Activated naive CD4-positive, alpha-beta T cell (primary cell): ENCODE measurements at places on chromosomes 1 and 21.

DNA sequence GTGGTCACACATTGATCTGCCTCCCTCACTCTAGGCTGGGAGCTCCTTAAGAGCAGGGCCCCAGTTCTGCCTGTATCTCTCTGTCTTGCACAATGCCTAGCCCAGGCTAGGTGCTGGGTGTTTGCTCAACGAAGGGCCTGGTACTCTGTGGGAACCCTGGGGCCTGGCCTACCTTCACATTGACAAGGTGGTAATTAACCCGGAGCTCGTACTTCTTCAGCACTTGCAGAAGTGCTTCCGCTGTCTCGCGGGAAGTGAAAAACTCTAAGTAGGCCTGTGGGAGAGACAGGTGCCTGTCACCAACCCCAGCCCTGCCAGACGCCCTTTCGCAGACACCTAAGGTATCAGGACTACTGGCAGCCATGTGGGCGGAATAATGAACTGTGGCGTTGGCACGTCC, 13.7 kb downstream of the MTHFR start:
- no peak for DNase-seq

DNA sequence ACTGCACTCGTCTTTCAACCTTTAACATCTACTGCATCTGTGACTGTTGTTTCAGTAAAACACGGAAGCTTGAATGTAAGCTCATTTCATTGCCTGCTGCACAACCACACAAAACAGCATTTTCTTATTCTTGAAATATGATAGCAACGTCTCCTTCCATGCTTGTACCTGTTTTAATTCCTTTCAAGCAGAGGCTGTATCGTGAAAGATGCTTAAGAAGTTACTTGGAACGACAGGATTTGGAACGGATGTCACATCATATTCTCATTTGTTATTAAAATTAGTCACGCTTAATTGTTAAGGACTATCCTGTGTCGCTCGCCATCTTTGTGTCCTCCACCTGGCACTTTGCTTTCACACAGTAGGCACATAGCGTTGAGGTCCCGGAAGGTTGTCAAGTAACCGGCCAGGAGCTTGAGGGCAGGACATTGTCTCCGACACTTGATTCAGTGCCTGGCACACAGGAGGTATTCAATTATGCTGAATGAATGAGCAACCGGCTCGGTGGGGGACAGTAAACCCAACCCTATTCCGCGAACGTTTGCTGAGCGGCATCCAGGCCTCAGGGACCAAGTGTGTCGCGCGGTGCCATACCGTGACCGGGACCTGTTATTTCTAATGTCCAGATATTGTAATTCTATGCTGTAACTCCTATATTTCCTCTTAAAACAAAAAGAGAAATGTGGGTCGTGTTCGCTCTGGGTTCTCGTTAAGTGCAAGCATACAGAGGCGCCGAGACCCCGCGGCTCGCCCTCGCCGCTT, 499 bp upstream of the SH3GLB1 start:
- peak; percentile 39 for DNase-seq

GRCh38 chr1:26915204-26915842, 1.5 kb upstream of the NR0B2 start:
- DNase-seq, result no peak

GRCh38 chr1:152466217-152466616, 44.4 kb upstream of the LCE5A start:
- DNase-seq, result no peak

DNA sequence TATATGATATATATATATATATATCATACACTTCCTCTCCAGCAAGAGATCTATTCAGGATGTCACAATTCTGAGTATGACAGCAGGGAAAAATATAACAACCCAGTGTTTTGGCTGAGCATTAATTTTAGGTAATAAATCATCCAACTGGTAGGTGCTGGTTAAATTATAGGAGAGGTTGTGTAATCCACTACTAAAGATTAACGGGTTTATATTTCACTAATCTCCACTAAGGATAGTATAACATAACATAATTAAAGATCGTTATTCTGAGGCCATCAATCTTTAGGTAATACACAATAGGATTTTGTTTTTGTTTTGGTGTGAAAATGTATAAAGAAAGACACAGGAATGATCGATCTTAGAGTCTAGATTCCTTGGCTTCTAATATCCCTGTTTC, 102.2 kb downstream of the COQ8A start:
- no peak for DNase-seq

DNA sequence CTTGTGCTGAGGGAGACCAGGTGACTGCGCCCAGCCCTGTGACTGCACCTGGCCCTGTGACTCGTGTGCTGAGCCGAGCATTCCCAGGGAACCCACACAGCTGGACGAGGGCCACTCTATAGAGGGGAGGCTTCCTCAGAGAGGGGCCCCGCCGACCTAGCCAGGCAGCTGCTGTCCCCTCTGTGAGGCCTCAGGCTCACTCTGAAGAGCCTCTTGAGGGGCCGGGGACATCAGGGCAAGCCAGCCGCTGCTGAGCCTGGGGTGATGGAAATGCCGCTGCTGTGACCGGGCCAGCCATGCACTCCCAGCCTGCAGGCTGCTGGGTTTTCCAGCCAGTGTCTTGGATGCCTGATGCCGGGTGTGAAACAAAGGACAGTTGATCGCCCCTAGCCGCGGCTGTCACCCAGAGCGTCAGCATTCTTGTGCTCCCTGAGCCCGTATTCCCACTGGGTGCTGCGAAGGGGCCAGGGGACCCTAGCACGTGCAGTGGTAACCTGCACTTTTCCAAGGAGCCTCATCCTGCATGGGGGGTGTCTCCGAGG, 17.5 kb downstream of the PFKL start:
- no peak for DNase-seq

GRCh38 chr1:27726173-27727044, 648 bp downstream of the FAM76A start:
- peak; percentile 14 for DNase-seq

- no peak for DNase-seq
Observed at GRCh38 chr1:231919239-231919885, 292.8 kb downstream of the DISC1 start.
